ENCODE measurements at places on chromosomes 4 and X. TPM values are rescaled to one million over a fixed set of nuclear protein-coding genes. Genes with fewer than 3 reads are reported as not detected.

DNA sequence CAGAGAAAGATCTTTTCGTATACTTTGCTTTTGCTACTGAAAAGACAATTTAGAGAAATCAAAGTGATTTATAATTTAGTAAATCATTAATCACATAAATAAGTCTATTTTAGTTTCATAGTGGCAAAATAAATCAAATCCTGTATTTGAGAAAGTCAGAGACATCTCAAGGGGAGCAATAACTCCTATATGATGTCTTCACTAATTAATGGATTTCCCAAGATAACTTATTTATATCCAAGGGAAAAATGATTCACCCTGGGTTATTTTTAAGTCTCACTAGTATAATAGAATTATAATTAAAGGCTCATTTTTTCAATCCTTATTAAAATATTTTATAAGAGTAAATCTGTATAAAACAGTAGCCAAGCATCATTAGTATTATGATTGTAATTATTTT, 177.8 kb upstream of the GIMD1 start:
- no peak for DNase-seq

DNA sequence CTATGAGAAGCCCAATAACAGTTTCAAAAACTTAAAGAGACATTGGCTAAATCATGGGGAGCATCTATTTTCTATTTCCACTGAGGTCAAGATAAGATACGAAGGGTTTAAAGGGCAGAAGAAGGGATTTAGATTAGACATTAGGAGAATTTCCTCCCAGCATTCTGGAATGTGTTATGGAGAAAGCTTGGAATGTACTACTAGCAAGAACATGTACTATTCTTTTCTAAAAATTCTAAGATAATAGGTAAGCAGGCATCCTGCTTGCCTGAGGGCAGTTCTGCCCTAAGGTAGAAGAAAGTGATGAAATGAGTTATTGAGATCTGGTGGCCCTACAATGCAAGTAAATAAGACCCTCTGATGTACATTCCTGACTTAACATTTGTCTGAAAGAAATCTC, 279.2 kb downstream of the NR3C2 start:
- no peak for DNase-seq

The SPARCL1 gene
- not detected for total RNA-seq

The CT45A2 gene
- not detected for total RNA-seq

The TLL1 gene
- not detected for total RNA-seq

The HELT gene
- not detected for total RNA-seq

The STARD8 gene
- 0.57 TPM for total RNA-seq

The STK32B gene
- total RNA-seq, result not detected
